ENCODE measurements at places on chromosomes 12 and 14.

DNA sequence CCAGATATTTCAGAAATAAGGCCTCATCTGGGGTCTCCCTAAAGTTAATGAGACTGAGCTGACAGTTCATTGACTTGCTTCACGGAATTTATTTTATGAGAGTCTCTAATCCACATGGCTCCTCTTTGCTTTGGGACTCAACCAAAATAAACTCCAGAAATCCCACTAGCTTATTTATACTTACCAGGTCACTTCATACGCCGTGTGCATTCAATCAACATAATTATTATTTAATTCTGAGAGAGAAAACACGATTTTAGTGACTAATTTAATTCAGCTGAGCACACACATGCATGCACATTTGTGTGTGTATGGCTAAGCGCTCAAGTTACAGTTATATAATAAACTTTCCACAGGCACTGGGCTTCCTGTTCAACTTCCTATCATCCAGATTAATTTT is 333.4 kb upstream of the CCDC196 start:
- no peak for DNase-seq

GRCh38 chr14:46399049-46399448 is 252.5 kb downstream of the RPL10L start:
- DNase-seq: no peak

DNA sequence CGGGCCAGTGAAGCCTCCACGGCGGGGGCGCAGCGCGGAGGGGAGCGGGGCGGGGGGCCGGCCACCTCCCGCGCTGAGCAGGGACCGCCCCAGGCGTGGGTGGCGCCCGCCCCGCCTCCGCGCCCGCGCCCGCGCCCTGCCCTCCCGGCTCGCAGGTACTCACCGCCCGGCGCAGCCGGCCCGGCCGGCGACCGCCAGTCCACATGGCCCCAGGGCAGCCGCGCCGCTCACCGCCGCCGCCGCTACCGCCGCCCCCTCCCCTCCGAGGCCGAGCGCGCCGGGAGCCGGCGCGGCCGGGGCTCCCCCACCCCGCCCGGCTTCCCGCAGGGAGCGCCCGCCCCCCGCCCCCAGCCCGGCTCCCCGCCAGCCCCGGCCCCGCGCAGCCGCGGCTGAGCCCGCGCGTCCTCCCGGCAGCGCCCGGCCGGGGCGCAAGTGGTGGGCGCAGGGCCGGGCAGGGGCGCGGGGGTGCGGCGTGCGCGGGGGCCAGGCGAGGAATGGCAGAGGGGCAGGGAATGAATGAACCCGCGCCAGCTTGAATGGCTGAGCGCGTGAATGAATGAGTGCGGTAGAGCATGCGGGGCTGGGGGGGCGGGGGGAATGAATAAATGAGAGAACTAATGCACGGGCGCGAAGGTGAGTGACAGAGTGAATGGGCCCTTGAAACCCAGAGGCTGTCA is at the start of gene BEGAIN:
BEGAIN (minus strand) TSS at position 332 of the 677 bp plus-strand sequence; CDS start at position 205, 127 bp downstream.
- DNase-seq: peak; percentile 35

DNA sequence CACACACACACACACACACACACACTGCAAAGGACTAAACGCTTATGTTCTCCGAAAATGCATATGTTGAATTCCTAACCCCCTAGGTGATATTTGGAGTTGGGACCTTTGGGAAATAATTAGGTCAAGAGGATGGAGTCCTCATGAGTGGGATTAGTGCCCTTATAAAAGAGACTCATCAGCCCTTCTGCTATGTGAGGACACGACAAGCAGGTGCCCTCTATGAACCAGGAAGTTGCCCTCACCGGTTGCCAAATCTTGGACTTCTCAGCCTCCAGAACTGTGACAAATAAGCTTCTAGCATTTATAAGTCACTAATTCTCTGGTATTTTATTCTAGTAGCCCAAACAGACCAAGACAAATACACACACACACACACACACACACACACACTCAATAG is 20.7 kb upstream of the TCP11L2 start:
- DNase-seq: no peak

GRCh38 chr12:122868471-122869177 is 27.3 kb downstream of the VPS37B start:
- DNase-seq: no peak

- no peak for DNase-seq
Measured at GRCh38 chr14:83709116-83709515, 1820.8 kb upstream of the FLRT2 start.

DNA sequence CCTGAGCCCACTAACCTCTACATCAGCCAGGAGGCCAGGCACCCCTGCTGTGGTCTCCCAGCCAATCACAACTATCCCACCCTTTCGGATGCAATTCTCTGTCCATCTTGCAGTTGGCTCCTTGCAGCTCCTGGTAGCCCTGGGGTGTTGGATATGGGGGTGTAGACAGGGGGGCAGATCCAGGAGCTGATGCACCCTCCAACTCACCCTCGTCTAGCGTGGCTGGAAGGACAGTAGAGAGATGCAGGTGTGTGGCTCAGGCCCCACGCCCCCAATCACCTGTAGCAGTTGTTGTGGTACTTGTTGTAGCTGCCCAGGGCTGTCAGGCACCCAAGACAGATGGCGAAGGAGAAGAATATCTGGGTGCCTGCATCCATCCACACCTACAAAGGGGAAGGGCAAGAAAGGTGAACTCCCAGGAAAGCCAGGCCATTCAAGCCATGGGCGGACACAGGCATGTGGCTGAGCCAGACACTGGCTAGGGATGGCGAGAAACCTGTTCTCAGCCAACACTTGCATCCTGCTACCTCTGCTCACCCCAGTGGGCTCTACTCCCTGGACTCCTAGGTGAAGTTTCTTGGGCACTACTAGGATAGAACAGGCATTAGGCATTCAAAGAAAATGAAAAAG is 13.4 kb upstream of the SLC6A12 start:
- DNase-seq: no peak

DNA sequence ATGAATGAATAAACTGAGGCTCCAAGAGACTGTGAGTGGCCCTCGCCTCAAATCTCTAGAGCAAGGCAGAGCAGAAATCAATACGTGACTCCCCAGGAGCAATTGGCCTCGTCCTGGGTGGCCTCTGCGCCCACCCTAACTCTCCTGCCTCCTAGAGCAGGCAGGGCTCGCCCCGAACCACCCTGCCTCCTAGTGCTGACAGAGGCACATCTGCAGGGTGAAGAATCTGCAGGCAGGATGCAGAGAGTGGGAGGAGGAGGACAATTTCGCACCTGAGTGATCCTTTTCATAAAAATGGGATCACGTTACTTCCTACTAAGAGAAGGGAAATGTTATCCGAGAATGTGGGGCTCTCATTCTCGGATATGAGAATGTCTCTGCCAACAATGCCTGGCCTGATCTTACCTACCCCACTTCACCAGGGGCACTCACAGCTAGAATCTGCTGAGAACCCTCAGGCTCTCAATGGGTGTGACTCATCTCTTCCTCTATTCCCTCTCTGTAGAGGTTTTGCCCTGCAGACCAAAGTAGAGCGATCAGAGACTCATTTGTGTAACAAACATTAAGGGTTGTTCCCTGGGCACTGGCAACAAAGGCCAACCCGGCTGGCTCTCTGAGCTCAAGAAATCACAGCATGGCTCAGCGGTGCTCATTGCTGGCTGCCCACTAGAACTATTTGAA is 61.7 kb upstream of the BCL2L14 start:
- peak; percentile 65 for DNase-seq

GRCh38 chr12:67484791-67485480 is 163.6 kb upstream of the DYRK2 start:
- no peak for DNase-seq

GRCh38 chr14:35242599-35243311 is 49.4 kb upstream of the PSMA6 start:
- no peak for DNase-seq

DNA sequence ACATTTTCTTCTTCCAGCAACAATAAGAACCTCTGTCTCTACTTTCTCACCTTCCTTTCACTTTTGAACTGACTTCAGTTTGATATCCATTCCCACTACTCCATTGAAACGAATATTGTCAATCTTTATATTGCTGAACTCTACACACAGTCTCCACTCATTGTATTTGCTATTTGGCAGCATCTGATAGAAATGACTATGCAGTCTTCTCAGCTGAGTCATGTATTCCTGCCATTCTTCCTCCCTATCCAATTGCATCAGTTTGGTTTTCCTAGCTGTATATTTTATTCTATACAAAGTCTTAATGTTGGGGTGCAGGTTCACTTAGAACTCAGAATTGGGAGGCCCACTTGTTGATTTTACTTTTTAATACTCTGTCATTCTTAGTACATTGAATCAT is 107.5 kb upstream of the CPNE8 start:
- DNase-seq: no peak

DNA sequence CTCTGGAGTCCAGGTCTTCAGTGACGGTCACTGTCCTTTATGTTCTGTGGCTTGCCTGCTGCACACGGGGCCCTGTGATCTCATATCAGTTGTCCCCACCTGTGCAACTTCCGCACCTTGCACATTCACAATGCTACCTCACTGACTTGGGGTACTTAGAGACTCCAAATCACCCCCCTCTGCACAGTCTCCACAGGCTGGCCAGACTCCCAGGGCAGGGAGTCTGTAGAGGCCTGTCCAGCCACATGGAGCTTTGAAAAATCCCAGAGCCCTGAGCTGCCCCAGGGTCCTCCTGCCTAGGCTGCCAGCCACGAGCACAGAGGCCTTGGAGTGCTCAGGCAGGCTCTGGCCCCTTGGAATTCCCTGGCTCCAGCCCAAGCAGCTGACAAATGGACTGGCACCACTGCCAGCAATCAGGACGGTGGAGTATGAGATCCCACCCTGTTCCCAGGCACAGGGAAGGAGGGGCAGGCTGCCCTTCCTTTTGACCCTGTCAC is 26.4 kb downstream of the CMKLR1 start:
- DNase-seq: no peak

- DNase-seq: no peak
Measured at GRCh38 chr14:40887912-40888311, 718.8 kb upstream of the LRFN5 start.

DNA sequence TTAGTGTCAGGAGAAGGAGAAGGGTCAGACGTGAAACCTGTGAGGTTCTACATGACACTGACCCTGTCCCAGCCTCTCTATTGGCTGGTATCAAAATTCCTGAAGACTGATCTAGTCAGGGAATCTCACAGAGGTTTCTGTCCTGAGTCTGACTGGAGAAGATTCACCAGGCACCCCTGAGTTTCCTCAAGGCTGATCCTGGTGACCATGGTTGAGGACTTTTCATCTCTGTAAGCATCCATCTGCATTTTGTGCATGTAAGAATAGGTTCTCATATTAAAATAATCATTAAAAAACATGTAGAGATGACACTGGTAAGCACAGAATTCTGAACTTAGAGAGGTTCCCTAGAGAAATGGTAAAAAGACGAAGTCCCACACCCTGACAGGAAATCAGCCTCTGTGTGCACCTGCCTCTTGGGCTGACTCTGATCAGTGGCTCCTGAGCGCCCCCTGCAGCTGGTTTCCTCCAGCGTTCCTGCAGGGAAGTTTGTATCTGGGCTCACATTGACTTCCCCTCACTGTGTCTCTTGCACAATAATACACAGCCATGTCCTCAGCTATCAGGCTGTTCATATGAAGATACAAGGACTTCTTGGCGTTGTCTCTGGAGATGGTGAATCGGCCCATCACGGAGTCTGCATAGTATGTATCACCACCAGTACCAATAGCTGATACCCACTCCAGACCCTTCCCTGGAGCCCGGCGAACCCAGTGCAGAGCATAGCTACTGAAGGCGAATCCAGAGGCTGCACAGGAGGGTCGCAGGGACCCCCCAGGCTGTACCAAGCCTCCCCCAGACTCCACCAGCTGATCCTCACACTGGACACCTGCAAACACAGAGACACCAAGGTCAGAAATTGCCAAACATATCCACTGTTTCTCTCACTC is 991.9 kb downstream of the TMEM121 start:
- DNase-seq: peak; percentile 92

DNA sequence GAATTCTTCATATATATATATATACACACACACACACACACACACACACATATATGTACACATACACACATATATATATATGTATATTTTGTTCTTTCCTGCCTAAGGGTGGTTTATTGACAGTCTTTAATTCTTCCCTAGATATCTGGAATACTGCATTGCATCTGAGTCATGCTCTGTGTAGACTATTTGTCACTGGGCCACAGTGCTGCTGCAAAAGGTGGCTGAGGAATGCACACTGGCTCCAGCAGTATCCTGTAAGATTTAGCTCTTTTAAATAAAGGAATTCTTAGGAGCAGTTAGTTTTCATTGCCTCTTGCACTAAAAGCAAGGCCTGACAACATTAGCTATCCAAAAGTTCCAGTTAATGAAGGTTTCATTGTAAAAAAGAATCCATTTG is 200.9 kb downstream of the APAF1 start:
- DNase-seq: no peak

DNA sequence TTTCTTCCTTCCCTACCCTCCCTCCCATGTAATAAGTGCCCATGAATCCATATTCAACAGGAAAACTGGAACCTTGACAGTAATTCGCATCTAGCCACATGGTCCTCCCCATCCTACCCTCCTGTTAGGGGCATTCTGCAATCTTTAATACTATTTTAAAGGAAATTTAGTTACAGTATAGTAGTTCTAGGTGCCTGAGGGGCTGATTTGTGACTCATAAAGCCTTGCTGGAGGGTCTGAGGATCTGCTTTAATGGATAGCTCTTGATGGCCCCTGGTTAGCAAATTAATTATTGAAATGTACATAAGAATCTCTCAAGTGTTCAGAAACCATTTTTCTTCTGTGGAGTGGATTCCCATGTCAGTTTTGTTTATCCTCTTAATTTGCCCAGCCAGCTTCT is 54.1 kb downstream of the ESRRB start:
- no peak for DNase-seq

GRCh38 chr12:43069768-43070221 is 480.2 kb upstream of the PRICKLE1 start:
- DNase-seq: no peak

- DNase-seq: no peak
Measured at GRCh38 chr12:128909653-128910052, 56.4 kb downstream of the GLT1D1 start.

- DNase-seq: no peak
Measured at GRCh38 chr12:110243227-110243626, 37.8 kb upstream of the ATP2A2 start.

- no peak for DNase-seq
Measured at GRCh38 chr12:39431797-39432196, 11.1 kb downstream of the KIF21A start.

- peak; percentile 53 for DNase-seq
Measured at GRCh38 chr12:15856097-15856982, 25.8 kb upstream of the STRAP start.

- DNase-seq: no peak
Measured at GRCh38 chr12:66537876-66538275, 141.0 kb downstream of the GRIP1 start.

GRCh38 chr12:46921048-46921763 is 95.4 kb upstream of the SLC38A4 start:
- no peak for DNase-seq

DNA sequence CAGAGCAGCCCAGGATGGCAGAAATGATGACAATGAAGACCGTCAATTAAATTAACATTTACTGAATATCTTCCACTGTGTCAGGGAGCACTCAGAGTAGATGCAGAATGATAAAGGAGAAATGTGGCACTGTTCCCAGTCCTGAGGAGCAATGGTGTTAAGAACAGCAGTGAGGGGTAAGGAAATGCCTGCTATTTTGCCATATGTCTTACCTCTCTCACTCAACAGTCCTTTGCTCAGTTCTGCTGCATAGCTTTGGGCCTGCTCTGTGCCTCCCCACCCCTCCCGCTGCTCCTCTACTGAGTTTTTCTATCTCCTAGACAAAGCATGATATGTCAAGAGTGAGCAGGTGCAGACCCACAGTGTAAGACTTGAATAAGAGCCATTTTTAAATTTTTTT is 318.8 kb downstream of the NAV3 start:
- DNase-seq: no peak

GRCh38 chr12:132174015-132174838 is 30.0 kb downstream of the NOC4L start:
- DNase-seq: no peak
